ENCODE measurements at places on chromosomes 5 and 9. TPM values are rescaled to one million over a fixed set of nuclear protein-coding genes. Genes with fewer than 3 reads are reported as not detected.

The PIK3R1 gene
- polyA plus RNA-seq, result 5.9 TPM

The DRD1 gene
- 0.11 TPM for polyA plus RNA-seq

The TNFSF15 gene
- 0.03 TPM for polyA plus RNA-seq

The DBH gene
- 0.26 TPM for polyA plus RNA-seq

The ZBTB26 gene
- 2.7 TPM for polyA plus RNA-seq

The BTNL3 gene
- polyA plus RNA-seq, result 0.08 TPM

The SURF2 gene
- 100 TPM for polyA plus RNA-seq

The NTRK2 gene
- not detected for polyA plus RNA-seq

The ARHGEF37 gene
- 0.78 TPM for polyA plus RNA-seq

The SPARC gene
- 200 TPM for polyA plus RNA-seq

The SLC25A2 gene
- not detected for polyA plus RNA-seq

DNA sequence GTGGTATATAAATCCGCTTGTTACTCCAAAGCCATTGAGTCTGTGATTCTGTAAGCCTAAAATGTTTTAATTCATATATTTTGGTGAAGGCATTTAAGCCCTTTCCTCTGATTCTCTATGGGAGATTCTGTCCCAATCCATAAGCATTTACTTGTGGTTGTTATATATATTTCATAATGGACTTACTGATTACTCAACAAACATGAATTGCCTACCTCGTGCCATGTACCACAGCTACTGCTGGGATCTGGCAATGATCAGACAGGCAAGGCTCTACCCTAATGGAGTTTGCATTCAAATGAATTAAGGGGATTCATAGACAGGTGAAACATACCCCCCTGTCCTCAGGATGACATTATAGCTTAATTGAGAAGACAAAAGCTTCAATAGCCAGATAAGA, 54.5 kb downstream of the C9orf152 start:
- H3K4me3 ChIP-seq, result no peak overlapping the region
- no peaks in the 10 kb centered on the region for H3K36me3 ChIP-seq
- peaks cover 17% of the 10 kb centered on the region for H3K27me3 ChIP-seq
- H3K27ac ChIP-seq, result no peak overlapping the region
- peaks cover 8% of the 10 kb centered on the region for H3K4me1 ChIP-seq

GRCh38 chr9:89408628-89409101, 89.2 kb downstream of the SEMA4D start:
- DNase-seq, result no peak
- H3K27ac ChIP-seq, result no peak overlapping the region
- no peak overlapping the region for H3K4me3 ChIP-seq
- no peaks in the 10 kb centered on the region for H3K27me3 ChIP-seq

GRCh38 chr5:16995372-16995771, 59.3 kb upstream of the MYO10 start:
- H3K36me3 ChIP-seq, result no peaks in the 10 kb centered on the region
- H3K27ac ChIP-seq, result no peak overlapping the region
- H3K27me3 ChIP-seq, result no peaks in the 10 kb centered on the region
- no peak for DNase-seq

DNA sequence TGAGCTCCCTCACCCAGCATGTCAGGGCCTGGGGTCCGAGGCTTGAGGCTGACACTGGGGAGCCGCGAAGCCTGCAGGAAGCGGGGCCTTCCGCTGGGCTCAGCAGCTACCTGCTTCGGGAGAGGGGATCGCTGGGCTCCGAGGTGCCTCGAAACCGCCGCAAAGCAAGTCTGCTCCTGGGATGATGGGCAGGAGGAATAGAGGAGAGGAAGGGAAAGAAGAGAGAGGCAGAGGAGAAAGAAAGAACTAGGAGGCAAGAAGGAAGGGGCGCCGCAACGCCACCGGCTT, 1.5 kb upstream of the PRDM12 start:
- H3K4me3 ChIP-seq, result peak overlapping the region; percentile 67
- no peak overlapping the region for H3K27ac ChIP-seq
- peaks cover 23% of the 10 kb centered on the region for H3K4me1 ChIP-seq
- no peaks in the 10 kb centered on the region for H3K36me3 ChIP-seq
- DNase-seq, result peak; percentile 51
- peaks cover 100% of the 10 kb centered on the region for H3K27me3 ChIP-seq

DNA sequence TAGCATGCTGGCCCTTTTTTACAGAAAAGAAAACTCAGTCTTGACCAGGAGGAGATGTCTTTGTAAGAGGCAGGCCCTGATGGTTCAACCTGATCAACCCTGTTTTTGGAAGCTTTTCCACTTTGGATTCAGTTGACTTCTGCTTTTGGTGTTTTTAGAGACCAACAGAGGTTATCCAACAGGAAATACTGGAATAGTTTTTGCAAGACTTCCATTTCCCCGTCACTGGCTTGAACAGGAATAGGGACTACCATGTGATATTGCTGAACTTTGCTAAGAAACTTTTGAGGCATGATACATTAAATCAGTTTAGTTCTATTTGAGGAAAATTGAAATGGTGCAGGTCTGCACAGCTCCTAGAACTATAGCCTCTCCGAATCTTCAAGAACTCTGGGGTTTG, 17.1 kb upstream of the DAB2 start:
- DNase-seq, result no peak
- H3K27ac ChIP-seq, result no peak overlapping the region
- no peaks in the 10 kb centered on the region for H3K4me1 ChIP-seq
- no peaks in the 10 kb centered on the region for H3K36me3 ChIP-seq

DNA sequence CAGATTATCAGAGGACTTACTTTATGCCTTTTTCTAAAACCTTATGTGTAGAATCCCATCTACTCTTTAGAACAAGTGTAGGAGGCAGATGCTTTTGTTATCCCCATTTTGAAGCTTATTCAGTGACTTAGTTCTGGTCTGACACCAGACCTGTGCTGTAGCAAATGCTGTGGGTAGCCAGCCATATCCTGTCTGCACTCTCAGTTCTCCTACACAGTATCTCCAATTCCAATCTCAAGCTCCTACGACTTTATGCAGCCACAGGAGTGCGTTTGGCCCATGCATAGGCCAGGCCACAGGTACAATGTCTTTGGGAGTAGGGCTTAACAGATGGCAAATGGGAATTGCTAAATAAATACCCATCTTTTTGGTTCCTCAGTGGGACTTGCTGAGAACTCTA, 292.6 kb downstream of the MCTP1 start:
- no peak overlapping the region for H3K4me3 ChIP-seq
- no peak overlapping the region for H3K27ac ChIP-seq
- H3K4me1 ChIP-seq, result peaks cover 4% of the 10 kb centered on the region

- no peak for DNase-seq
- no peaks in the 10 kb centered on the region for H3K27me3 ChIP-seq
- H3K4me3 ChIP-seq, result no peak overlapping the region
- no peaks in the 10 kb centered on the region for H3K4me1 ChIP-seq
- no peak overlapping the region for H3K27ac ChIP-seq
- H3K36me3 ChIP-seq, result no peaks in the 10 kb centered on the region
Measured at GRCh38 chr5:54081415-54081814, 229.0 kb downstream of the ARL15 start.

DNA sequence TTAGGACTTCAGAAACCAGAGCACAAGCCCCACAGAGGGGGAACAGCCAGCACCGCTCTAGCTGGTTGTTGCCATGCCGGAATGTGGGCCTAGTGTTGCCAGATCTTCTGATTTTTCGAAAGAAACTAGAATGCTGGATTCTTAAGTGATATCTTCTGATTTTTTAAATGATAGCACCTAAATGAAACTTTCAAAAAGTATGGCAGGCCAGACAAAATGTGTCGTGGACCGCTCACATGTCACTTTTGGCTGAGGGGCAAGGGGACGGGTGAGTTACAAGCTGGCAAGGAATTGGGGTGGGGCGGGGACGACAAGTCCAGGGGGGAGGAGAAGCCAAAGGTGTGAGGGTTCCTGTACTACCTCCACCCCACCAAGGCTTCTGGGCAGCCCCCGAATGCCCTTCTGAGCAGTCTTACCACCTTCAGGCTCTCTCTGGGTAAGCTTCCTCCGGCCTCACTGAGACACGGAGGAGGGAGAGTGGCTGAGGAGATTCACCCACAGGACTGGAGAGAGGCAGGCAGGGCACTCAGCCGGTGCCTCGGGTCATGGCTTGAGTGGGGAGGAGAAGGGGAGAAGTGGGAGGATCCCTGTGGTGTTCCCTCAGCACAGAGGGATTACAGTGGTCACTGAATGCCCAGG, 10.3 kb downstream of the B4GALT7 start:
- no peak overlapping the region for H3K4me3 ChIP-seq
- peaks cover 9% of the 10 kb centered on the region for H3K4me1 ChIP-seq
- DNase-seq, result no peak
- no peaks in the 10 kb centered on the region for H3K36me3 ChIP-seq
- no peak overlapping the region for H3K27ac ChIP-seq

GRCh38 chr9:90881648-90882047, 80.0 kb downstream of the SYK start:
- H3K4me3 ChIP-seq, result no peak overlapping the region
- no peak for DNase-seq
- H3K36me3 ChIP-seq, result no peaks in the 10 kb centered on the region
- no peaks in the 10 kb centered on the region for H3K4me1 ChIP-seq

DNA sequence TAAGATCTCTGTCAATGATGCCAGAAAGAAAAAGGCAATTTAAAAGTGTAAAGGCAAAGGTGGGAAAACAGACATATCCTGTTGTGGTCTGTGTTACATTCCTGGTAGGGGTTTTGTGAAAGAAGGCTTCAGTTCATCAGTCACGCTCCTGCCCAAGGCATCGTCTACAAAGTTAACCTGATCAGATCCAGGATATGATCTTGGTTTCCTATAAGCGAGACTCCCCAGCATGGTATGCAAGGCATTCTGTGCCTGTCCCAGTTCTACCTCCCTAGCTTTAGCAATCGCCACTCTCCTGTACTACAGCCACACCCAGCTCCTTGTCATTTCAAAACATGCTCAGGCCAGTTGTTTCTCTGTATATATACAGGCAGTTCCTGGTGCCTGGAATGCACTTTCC, 58.0 kb upstream of the PTPN3 start:
- no peaks in the 10 kb centered on the region for H3K27me3 ChIP-seq
- DNase-seq, result peak; percentile 38
- H3K4me1 ChIP-seq, result peaks cover 29% of the 10 kb centered on the region

DNA sequence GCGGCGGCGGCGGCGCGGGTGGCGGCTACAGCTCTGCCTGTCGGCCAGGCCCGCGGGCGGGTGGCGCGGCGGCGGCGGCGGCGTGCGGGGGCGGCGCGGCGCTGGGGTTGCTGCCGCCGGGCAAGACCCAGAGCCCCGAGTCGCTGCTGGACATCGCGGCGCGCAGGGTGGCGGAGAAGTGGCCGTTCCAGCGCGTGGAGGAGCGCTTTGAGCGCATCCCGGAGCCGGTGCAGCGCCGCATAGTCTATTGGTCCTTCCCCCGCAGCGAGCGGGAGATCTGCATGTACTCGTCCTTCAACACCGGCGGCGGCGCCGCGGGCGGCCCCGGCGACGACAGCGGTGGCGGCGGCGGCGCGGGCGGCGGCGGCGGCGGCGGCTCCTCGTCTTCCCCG, 296 bp downstream of the ZSWIM6 start:
- H3K27me3 ChIP-seq, result peaks cover 81% of the 10 kb centered on the region
- H3K36me3 ChIP-seq, result no peaks in the 10 kb centered on the region
- H3K4me1 ChIP-seq, result peaks cover 27% of the 10 kb centered on the region
- DNase-seq, result peak; percentile 53
- no peak overlapping the region for H3K27ac ChIP-seq
- peak overlapping the region; percentile 46 for H3K4me3 ChIP-seq

GRCh38 chr9:126500600-126501382, 112.9 kb upstream of the LMX1B start:
- H3K36me3 ChIP-seq, result no peaks in the 10 kb centered on the region
- peak overlapping the region; percentile 66 for H3K4me3 ChIP-seq
- peak; percentile 94 for DNase-seq
- H3K27me3 ChIP-seq, result peaks cover 15% of the 10 kb centered on the region
- H3K4me1 ChIP-seq, result peaks cover 2% of the 10 kb centered on the region

DNA sequence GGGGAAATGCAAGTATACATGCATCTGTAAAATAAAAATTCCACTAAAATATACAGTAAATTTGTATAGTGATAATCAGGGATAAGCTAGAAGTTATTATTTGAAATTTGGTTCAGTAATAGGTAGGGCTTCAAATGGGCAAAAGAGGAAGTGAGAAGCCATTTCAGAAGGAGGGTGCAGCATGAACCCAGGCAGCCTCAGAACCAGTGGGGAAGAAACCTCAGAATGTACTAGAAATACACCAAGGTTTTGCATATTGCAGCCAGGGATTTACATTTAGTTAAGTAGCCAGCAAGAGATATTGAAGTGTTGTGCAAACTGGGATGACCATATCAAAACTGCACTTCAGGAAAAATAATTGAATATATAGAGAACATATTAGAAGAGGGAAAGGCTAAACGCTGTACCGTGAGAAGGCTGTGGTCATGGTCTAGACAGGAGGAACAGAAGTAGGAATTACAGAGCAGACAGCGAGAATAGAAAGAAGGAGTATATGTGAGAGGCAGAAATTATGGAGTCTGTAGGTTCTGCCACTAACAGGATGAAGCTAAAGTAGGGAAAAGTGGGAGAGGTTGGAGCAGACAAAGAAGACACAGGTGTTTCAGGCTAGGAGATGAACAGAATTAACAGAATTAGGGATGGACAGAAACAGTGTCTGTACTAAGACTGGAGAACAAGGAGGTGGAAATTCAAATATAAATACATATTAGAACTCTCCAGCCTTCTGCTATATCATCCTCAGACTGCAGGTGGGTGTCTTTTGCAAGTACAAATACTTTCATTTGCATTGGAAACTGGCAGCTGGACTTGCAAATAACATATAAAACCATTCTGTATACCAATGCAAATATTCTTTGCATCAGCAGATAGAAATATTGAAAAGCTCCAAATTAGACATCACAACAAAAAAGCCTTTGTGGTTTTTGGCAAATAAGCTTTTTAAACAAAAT, 335.6 kb downstream of the ZNF608 start:
- H3K36me3 ChIP-seq, result peaks cover 3% of the 10 kb centered on the region
- H3K4me1 ChIP-seq, result no peaks in the 10 kb centered on the region
- no peaks in the 10 kb centered on the region for H3K27me3 ChIP-seq
- DNase-seq, result no peak
- no peak overlapping the region for H3K4me3 ChIP-seq

- no peaks in the 10 kb centered on the region for H3K36me3 ChIP-seq
- peak; percentile 46 for DNase-seq
- peaks cover 55% of the 10 kb centered on the region for H3K4me1 ChIP-seq
- peaks cover 99% of the 10 kb centered on the region for H3K27me3 ChIP-seq
Measured at GRCh38 chr5:37836235-37836591, 3.6 kb downstream of the GDNF start.

DNA sequence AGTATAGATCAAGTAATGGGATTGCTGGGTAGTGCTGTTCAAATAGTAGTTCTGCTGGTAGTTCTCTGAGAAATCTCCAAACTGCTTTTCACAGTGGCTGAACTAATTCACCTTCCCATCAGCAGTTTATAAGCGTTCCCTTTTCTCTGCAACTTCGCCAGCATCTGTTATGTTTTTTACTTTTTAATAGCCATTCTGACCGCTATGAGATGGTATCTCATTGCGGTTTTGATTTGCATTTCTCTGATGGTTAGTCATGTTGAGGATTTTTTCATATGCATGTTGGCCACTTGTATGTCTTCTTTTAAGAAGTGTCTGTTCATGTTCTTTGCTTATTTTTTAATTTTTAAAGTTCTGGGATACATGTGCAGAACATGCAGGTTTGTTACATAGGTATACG, 279.2 kb upstream of the NREP start:
- H3K4me3 ChIP-seq, result no peak overlapping the region
- no peaks in the 10 kb centered on the region for H3K27me3 ChIP-seq
- no peak for DNase-seq

- peaks cover 26% of the 10 kb centered on the region for H3K27me3 ChIP-seq
- peak; percentile 89 for DNase-seq
- H3K27ac ChIP-seq, result no peak overlapping the region
- no peaks in the 10 kb centered on the region for H3K36me3 ChIP-seq
Measured at GRCh38 chr5:149731617-149732323, 1.7 kb downstream of the PPARGC1B start.

- H3K36me3 ChIP-seq, result no peaks in the 10 kb centered on the region
- H3K4me3 ChIP-seq, result peak within 1 kb of the TSS; percentile 72
- peaks cover 72% of the 10 kb centered on the region for H3K27me3 ChIP-seq
- peak; percentile 67 for DNase-seq
Measured at GRCh38 chr9:94639061-94639998, at the start of gene FBP1. TSS of gene FBP1 (minus strand) at chr9:94639518. CDS start at chr9:94639310, 208 bp downstream.

GRCh38 chr5:124401476-124402143, 344.8 kb downstream of the ZNF608 start:
- no peaks in the 10 kb centered on the region for H3K36me3 ChIP-seq
- no peaks in the 10 kb centered on the region for H3K27me3 ChIP-seq
